NCI-H187 (cell line): ENCODE measurements at places on chromosomes 4 and X.

GRCh38 chr4:123452616-123453015 lies 56.0 kb downstream of the SPRY1 start:
- no peak for DNase-seq

GRCh38 chr4:152340818-152341217 lies 195.1 kb downstream of the FBXW7 start:
- DNase-seq, result no peak

DNA sequence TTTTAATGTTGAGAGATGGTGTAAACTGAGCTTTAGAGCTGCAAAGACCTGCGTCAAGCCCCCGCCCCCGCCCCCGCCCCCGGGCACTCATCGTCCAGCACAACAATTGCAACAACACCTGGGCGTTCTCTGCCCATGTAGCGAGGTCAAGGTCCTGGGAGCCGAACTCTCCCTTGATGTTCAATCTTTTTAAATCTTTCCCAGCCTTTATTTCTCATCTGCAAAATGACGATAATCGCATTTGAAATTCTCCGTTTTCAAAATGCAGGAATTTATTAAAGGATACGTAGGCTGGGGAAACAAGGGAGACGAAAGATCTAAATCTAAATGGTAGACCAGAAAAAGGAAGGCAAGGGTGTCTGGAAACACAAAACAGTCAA lies 648 bp upstream of the MSMO1 start:
- DNase-seq, result peak; percentile 6

DNA sequence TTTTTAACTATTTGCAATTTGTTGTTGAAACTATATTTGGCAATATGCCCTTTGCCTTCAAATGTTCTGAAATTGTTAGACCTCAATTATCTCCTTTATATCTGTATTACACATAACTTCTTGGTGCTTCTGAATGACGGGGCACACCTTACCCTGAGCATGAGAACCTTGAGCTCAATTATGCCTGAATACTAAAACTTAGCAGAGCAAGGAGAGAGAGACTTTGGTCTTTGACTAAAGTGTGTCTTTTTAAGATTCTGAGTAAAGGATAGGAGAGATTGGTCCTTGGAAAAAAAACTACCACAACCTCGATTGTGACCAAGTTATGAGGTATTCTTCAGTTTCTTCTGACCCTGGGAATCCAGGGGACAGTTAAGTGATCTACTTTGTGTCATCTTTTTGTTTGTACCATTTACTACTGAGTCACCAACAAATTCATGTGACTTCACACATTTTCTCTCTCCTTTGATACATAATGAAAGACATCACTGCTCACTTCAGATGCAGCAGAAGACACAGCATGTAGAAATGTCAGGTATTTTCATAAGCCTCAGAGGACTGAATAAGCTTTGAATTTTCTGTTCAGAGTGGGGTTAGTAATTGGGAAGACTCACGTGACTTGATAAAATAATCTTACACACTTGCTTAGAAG lies 51.4 kb downstream of the PTTG2 start:
- DNase-seq, result no peak

DNA sequence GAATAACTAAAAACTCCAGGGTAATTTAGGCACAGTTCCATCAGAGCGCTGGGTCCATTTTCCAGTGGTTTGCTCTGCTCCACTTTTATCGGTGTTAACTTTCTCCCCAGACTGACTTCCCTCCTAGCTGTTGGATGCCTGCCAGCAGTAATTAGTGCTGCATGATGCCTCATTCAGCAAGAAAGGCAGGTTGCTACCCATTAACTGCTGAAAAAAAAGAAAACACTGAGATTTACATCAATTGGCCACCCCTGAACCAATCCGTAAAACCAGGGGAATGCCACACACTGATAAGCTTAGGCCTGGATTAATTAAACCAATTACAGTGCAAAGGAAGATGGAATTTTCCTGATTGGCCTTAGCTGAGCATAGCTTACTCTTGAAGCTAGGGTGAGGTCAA lies 182.4 kb upstream of the CXXC4 start:
- DNase-seq, result no peak

- DNase-seq, result no peak
Observed at GRCh38 chr4:16772366-16772850, 126.0 kb downstream of the LDB2 start.

DNA sequence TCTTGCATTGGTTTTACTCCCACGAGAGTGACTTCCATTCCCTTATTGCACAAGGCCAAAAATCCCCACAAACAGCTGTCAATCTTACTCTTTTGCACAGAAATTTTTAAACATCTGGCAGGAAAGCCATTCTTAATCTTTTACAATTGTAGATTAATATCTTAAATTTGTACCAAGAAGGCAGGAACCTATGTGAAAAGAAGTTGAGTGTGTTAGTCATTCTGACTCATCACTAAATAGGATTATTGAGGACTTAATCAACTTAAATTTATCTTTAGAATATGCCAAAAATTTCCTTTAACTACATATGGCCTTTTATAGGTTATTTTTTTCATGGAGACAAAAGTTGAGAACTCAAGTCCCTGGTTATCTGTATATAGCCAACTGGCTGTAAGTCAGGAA lies 49.0 kb upstream of the VEGFC start:
- no peak for DNase-seq

GRCh38 chrX:106606571-106606970 lies 5.2 kb upstream of the RADX start:
- no peak for DNase-seq
